ENCODE measurements at places on chromosomes 1 and 21.

- DNase-seq: no peak
Measured at GRCh38 chr1:234208791-234209190, 164.5 kb upstream of the COA6 start.

GRCh38 chr1:38565020-38565491 lies 294.5 kb downstream of the RRAGC start:
- DNase-seq: no peak

- no peak for DNase-seq
Measured at GRCh38 chr1:4224684-4225467, 324.8 kb upstream of the C1orf174 start.

DNA sequence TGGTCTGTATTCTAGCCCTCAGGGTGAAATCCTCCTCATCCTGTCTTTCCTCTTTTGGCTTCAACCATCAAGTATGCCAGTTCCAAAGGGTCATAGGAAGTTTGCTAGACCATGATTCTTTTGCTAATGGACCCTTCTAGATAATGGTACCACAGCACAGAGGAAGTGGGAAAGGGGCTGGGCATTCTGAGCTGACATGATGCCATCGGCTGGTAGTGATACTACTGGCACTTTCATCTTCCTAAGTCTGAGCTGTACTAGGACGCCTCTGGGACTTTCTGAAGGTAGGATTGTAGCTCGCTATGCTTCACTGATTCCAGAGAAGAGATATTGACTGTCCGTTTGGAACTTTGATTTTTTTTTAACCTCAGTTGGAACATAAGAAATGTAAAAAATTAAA lies 11.4 kb downstream of the FASLG start:
- no peak for DNase-seq

DNA sequence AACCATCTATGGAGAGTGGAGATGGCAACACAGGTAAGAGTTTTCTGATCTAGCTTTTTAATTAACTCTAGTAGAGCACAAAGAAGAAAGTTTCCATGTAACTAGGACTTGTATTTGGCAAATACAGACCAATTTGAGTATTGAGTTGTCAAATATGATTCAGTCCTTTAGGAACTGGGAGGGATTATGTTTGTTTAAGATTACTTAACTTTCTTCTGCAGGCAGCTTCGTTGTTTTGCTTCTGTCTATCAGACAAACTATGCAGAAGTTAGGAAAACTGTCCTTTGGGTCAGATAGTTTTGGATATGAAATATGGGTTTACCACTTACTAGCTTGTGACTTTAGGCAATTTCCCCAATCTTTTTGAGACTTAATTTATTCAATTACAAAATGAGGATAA lies 111.8 kb downstream of the POU2F1 start:
- no peak for DNase-seq

Measured in DMS79 (cell line).